ENCODE measurements at places on chromosomes 2 and 18. TPM values are rescaled to one million over a fixed set of nuclear protein-coding genes. Genes with fewer than 3 reads are reported as not detected.

GRCh38 chr18:13199169-13199568 is 19.4 kb upstream of the LDLRAD4 start:
- no peak for DNase-seq

TACR1 gene
- total RNA-seq: not detected

- DNase-seq: no peak
These were observed 138.0 kb upstream of the ARHGAP28 start for GRCh38 chr18:6591491-6591890.

CNTNAP5 gene
- total RNA-seq: not detected

ADCYAP1 gene
- total RNA-seq: not detected

DNA sequence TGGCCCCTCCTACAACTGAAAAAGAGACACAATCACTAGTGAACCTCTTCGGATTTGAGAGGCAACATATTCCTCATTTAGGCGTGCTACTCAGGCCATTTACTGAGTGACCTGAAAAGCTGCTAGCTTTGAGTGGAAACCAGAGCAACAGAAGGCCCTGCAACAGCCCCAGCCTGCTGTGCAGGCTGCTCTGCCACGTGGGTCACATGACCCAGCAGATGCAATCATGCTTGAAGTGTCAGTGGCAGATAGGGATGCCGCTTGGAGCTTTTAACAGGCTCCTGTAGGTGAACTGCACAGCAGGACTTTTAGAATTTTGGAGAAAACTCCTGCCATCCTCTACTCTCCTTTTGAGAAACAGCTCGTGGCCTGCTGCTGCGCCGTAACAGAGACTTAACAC is 578.6 kb upstream of the RAB6C start:
- no peak for DNase-seq

DNA sequence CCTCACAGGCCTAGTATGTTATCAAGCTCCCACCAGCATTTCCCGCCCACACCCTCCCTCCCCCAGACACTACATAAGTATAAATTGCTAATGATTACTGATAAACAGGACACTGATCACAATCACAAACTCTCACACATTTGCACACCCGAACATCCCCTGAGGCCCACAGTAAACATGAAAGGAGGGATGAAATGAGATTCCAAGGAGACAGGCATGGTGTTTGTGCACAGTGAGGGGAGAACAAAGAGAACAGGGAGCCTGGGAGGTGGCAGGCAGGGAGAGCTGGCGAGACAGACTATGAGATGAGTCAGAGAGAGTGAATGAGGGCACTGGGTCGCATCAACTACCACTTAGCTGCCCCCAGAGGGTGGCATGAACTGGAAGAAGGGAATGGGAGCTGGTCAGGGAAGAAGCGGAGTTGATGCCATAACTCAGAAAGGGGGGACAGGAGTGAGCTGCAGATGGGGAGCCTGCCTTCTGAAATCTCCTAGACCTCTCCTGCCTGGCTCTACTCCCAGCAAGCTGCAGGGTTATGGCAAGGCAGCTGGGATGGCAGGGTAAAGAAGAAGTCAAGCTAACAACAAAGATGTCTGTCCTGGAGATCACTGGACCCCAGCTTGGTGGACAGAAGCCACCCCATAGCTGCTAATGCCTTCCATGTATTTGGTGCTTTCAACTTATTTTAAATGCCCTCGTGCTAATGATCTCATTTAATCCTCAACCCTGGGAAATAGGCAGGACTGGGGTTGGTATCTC is 5.1 kb downstream of the KIF3C start:
- DNase-seq: no peak

- no peak for DNase-seq
These were observed 23.2 kb upstream of the SLC20A1 start for GRCh38 chr2:112622528-112622849.

- no peak for DNase-seq
These were observed 185.4 kb upstream of the OSR1 start for GRCh38 chr2:19543663-19544383.

DNA sequence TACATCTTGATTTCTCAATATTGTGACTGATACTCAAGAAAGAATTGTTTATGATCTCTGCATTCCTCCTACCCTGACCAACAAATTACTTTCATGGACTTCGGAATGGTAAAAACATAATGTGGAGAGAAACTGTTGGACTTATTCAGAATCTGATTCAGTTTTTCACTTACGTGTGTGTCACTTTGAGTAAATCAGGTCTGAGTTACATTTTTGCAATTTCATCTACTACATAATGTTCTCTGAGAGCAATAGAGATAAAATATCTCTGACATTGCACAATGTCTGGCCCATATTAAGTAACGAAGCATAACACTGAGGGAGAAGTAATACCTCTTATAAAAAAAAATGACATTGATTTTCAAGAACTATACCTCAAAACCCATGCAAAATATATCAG is 1337.9 kb upstream of the CHAC2 start:
- DNase-seq: no peak

COL3A1 gene
- total RNA-seq: 0.09 TPM

DNA sequence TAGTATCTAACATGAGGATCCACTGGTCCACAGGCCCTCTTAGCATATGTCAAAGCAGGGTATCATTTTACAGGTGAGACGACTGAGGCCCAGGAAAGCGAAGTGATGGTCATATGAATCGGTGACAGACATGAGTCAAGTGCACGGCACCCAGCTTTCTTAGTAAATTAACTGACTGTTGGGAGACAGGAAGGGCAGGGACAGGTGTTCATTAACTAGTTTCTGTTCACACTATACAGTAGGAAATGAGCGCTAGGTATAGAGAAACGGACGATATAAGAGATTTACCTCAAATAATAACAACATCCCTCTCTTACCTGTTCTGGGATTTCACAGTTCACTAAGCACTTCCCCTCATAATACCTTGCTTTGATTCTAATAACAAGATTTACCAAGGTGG is 1.7 kb upstream of the SMARCAL1 start:
- no peak for DNase-seq

CD28 gene
- 66.4 TPM for total RNA-seq

DNA sequence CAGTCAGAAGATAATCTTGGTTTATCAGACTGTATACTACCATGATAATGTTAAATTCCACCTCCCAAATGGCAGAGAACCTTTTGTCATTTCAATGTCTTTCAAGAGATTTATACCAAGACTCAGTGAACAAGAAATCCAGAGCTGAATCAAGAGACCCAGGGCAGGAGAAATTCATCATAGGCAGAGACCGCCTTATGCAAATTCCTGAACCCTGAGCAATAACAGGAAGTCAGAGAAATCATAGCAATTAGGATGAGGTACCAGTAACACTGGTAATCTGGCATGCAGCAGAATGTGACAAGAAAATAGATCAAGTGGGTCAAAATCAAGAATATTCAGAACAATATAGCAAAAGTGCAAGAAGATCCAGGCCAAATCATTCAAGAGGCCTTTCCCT is 412.4 kb upstream of the LRATD1 start:
- DNase-seq: no peak

AGXT gene
- total RNA-seq: not detected

- no peak for DNase-seq
These were observed 155.5 kb downstream of the CLIP4 start for GRCh38 chr2:29270701-29271121.

CHRNG gene
- not detected for total RNA-seq
